Cardiac atrium fibroblast (primary cell): ENCODE measurements at places on chromosomes 11 and 22. TPM values are rescaled to one million over a fixed set of nuclear protein-coding genes. Genes with fewer than 3 reads are reported as not detected.

Gene OR52J3
- total RNA-seq: not detected in 2 replicates

Gene GPHA2
- 2.6 TPM in 1 of 2 replicates, not detected in the other for total RNA-seq

Gene PARVB
- 77.0 and 80.2 TPM in 2 replicates for total RNA-seq

Gene ACR
- not detected in 2 replicates for total RNA-seq

Gene CD44
- 95.0 and 175 TPM in 2 replicates for total RNA-seq

Gene OR5AP2
- not detected in 2 replicates for total RNA-seq
